Pancreas (tissue), 10 donors: ENCODE measurements at places on chromosomes 16 and 17. TPM values are rescaled to one million over a fixed set of nuclear protein-coding genes. Genes with fewer than 3 reads are reported as not detected.

DNA sequence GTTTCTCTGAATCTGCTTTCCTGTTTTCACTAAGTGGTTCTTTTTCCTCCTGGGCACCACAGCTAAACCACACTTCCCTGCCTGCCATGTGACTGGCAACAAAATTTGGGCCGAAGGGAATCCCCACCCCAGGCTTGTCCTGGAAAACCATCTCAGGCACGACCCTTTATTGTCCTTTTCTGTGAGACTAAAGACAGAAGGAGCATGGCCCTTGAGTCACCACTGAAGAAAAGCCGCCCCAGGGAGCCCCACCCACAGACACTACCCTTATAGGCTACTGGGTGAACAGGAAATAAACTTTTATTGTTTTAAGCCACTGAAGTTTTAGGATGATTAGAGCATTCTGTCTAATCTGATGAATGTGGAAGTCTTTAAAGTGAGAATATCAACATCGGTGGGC is 88.6 kb upstream of the BRD7 start:
- DNase-seq, result no peak

DNA sequence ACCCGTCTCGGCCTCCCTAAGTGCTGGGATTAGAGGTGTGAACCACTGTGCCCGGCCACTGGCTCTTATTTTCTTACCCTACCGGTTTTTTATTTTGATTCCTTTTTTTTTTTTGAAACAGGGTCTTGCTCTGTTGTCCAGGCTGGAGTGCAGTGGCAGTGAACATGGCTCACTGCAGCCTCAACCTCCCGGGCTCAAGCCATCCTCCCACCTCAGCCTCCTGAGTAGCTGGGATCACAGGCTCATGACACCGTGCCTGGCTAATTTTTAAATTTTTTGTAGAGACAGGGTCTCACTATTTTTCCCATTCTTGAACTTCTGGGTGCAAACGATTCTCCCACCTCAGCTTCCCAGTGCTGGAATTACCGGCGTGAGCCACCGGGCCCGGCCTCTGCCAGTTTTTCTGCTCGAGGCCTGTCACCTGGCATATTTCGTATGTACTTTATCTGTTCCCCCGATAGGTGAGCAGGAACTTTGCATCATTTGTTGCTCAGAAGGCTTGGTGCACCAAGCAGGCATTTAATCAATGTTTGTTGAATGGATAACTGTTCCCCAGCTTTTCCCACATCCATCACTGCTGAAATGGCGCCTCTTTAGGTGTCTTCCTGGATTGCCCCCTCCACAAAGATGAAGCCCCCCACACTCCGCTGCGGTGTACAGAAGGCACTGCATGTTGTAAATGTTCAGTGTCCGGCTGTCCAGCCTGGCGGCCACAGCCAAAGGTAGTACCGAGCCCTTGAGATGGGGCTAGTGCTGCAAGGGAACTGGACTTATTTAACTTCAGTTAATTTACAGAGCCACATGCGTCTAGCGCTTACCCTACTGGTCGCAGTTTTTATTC is 858 bp upstream of the TELO2 start:
- peak; percentile 26 for DNase-seq

- DNase-seq, result no peak
Measured at GRCh38 chr17:79315358-79316105, 240.9 kb downstream of the ENGASE start.

GRCh38 chr17:80990921-80991644 is 558 bp upstream of the CHMP6 start:
- no peak for DNase-seq

The LGALS9B gene
- not detected for polyA plus RNA-seq

The KREMEN2 gene
- polyA plus RNA-seq, result 0.27 TPM

DNA sequence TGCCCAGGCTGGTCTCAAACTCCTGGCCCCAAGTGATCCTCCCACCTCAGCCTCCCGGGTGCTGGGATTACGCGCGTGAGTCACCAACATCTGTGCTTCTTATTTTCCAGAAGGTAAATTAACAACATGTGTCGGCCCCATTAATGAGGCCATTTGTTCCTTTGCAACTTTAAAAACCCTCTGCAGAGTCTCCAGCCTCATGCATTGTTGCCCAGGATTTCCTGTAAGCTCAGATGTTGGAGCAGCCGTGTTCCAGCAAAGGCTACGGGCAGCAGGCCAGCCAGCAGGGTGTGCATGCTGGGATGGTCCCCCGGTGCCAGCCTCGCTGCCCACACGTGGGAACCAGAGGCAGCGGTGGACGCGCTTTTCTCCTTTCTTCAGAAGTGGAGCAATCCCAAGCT is 19.1 kb upstream of the HEXD start:
- DNase-seq, result no peak

- no peak for DNase-seq
Measured at GRCh38 chr17:68782789-68783188, 172.4 kb downstream of the ABCA8 start.

DNA sequence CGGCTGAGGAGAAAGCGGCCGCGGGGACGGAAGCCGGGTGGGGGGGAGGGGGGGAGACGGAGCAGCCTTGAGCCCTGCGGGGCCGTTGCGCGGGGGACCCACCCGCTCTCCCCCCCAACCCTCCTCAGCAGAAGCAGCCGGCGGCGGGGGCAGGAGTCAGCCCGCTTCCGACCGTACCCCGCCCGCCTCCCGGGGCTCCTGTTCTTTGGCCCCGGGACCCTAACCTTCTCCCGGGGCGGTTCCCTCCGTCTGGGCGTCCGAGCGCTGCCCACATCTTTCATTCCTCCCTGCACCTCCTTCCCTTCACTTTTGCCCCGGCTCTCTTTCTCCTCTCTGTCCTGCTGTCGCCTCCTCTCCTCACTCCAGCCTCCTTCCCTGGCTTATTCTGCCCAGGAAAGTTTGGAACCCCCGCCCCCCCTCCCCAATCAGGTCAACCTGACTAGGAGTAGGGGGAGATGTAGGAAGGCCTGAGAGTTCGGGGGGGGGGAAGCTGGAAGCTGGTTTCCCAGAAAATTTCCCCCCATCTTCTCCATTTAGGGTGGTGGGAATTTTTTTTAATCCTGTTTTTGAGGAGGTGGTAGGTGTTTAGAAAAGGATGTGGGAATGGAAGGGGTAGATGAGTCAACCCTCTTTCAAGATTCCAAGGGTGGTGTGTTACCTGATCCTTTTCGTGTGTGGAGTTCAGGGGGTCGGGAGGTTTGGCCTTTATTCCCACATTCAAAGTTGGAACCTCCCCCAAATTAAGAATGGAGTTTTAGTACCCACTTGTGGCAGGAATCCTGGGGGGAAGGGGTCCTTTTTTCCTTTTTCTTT is 427 bp upstream of the NLK start:
- no peak for DNase-seq

DNA sequence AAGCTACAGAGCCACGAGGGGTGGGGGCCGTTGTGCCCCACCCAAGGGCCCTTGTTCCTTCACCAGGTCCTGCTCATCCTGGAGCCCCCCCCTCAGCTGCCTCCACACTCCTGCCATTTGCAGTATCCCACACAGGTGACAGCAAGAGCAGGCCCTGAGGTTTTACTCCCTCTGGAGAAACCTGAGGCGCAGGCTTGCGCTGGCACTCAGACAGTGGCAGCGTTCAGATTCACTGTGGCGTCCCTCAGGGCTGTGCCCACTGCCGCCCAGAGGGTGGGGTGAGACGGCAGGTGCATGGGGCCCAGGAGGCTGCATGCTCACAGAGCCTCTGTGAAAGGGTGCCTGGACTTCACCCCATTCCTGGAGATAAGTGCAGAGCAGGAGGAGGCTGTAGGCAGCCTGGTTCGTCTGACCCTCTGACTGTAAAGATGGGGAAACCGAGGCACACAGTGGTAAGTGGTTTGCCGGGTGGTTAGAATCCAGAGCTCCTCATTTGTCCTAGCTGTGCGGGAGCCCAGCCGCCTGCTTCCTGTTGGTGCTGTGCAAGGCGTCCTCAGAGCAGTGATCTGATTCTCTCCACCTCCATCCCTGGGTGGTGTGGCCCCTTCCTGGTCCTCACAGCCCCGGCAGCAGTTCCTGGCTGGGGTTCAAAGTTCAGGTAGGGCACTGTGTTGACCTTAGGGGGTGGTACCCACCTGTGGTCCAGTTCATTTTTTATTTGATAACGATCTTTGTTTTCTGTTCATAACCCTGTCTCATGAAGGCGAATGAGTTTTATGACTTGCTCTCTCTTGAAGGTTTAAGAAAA is 1.6 kb downstream of the SPIRE2 start:
- DNase-seq, result no peak

GRCh38 chr17:49339354-49339753 is 22.7 kb downstream of the ZNF652 start:
- DNase-seq, result no peak

DNA sequence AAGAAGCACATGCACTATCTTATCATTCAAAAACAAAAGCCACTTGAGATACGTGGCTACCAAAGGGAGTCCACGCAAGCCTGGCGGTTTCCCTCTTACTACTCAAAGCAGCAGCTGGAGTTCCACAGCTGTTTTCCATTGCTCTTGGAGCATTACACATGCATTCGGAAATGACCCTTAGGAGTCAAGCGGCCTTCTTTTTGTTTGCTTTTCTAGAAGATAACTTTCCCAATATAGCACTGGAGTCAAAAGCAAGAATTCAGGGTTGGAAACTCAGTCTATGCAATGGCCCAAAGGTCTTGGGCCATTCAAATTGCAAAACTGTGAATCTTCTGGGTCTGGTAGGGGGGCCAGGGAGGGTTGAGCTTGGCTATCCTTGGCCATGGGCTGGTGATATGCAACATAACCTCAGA is 97.8 kb upstream of the MAF start:
- no peak for DNase-seq

The HES7 gene
- polyA plus RNA-seq, result 0.08 TPM

- peak; percentile 68 for DNase-seq
Measured at GRCh38 chr17:81336930-81337325, 41.8 kb upstream of the SLC38A10 start.

The RNF167 gene
- 102 TPM for polyA plus RNA-seq

DNA sequence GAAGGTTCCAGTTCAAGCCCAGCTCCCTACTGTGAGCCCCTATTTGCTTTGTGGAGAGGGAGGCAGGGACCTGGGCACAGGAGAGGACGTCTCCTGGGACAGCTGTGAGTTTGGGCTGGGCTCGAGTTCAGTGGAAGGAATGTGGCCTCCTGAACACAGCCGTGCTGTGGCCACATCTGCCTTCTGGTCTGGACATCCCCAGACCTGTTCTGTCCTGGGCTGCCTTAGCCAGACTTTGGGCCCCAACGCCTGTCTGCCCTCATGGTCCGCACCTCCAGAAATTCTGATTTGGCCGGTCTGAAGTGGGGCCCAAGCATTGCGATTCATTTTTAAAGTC is 60.4 kb upstream of the LGALS9 start:
- no peak for DNase-seq

The CORO6 gene
- polyA plus RNA-seq, result 4.4 TPM

The NPTX1 gene
- 0.05 TPM for polyA plus RNA-seq

GRCh38 chr17:14460516-14461226 is 159.8 kb downstream of the HS3ST3B1 start:
- DNase-seq, result no peak

- DNase-seq, result no peak
Measured at GRCh38 chr17:8436844-8437171, 1.1 kb downstream of the NDEL1 start.

DNA sequence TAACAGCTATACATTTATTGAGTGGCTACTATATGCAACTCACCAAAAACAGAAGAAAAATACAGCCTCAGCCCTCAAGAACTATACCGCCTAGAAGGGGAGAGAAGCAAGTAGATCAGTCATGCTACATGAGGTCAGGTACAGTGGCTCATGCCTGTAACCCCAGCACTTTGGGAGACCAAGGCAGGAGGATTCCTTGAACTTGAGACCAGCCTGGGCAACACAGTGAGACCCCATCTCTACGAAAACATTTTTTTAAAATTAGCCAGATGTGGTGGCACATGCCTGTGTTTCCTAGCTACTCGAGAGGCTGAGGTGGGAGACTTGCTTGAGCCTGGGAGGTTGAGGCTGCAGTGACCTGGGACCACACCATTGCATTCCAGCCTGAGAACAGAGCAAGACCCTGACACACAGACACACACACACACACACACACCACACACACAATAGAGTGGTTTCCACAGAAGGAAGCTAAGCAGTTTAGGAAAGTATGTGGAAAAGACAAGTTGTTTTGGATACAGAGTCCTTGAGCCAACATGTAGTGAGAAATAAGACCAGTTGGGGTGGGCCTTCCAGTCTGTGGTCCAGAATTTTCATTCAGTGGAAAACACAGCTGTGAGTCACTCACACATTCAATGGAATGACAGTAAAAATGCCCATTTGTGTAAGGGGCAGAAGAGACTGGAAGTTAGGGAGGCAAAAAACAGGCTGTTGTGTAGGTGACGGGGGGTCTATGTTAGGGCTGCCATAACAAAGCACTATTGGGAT is 10.7 kb upstream of the SNTB2 start:
- no peak for DNase-seq

- no peak for DNase-seq
Measured at GRCh38 chr16:75792771-75793492, 66.6 kb upstream of the CPHXL start.
